ENCODE measurements at places on chromosomes 12 and 14.

DNA sequence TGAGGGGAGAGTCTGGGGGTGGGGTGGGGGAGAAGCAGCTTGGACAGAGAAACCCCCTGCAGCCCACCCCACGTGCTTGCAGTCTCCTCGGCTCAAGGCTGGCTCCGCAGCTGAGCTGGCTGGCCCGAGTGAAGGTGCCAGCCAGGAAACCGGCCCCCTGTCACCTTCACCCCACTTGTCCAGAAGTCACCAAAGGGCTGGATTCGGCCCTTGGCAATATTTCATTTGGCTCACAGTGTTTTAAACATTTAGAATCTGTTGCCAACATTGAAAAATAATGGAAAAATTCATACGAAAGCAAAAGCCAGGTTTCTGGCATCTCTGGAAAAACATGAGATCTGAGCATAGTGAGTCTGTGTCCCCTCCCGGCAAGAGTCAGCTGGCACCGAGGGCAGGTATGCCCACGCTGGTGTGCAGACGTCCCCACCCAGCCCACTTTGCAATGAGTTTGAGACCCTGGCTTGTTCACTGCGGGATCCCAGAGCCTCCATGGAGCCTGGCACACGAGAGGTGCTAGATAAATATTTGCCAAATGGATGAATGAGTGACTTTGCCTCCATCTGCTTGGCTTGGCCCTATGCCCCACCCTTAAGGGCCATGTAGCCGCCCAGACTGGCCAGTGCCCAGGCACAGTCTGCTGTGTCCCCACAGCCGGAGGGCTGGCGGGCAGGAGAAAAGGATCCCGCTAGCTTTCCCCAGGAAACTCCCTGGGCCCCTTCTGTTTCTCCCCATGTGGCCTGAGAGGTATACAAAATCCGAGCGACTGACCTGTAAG is 18.2 kb downstream of the MSI1 start:
- no peak for DNase-seq

DNA sequence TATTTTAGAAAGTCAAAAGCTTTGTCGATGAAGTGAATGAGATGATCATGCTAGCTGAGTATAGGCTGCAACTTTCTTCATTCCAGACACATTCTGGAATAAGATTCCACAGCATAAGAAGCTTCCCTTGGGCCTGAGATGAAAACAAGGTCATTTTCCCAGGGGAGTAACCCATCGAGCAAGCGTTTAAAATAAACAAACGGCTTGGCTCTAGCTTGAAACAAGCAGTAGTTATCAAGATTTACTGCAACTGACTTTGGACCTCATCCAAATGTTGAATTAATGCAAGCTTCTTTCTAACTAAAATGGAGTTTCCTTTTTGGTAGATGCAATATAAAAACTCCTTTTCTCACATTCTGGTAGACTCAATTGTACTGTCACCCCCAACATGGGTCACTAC is 23.0 kb downstream of the KCNJ8 start:
- no peak for DNase-seq

DNA sequence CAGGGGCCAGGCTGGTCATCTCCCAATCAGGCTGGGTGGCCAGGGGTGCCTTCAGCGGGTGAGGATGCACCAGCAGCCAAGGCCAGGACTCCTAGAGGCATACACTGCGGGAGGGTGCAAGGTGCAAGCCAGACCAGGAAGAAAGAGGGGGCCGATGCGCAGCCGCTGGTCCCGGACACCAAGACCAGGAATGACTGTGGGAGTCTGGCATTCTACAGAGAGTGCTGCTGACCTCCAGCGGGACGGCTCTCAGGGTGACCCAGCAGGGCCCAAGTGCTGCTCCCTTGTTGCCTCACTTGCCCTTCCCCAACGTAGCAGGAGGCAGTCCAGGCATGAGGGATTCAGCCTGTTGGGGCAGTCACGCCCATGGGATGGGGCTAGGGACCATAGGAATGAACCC is 35.8 kb downstream of the DEGS2 start:
- no peak for DNase-seq

DNA sequence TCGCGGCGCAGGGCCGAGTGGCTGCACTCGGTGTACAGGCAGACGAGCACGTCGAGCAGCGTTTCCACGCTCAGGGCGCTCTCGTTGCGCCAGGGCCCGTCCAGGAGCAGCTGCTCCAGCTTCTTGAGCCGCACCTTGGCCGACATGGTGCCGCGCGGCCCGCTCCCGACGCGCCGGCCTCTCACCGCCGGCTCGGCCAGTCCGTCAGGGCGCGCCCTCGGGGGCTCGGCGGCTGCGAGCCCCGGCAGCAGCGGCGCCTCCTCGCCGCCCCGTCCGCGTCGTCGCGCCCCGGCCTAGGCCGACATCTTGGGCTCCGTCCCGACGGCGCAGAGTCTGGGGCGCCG is 349 bp downstream of the CDC42BPB start:
- DNase-seq: no peak

- DNase-seq: peak; percentile 30
These were observed 2.7 kb downstream of the BHLHE41 start for GRCh38 chr12:26122061-26122680.

DNA sequence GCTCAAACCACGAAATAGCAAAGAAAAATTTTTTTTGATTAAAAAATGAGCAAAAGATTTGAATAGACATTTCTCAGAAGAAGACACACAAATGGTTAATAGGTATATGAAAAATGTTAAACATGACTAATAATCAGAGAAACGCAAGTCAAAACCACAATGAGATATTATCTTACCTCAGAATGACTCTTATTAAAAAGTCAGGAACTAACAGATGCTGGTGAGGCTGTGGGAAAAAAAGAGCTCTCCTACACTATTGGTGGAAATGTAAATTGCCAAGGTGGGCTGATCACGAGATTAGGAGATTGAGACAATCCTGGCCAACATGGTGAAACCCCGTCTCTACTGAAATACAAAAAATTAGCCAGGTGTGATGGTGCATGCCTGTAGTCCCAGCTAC is 315.5 kb upstream of the FLRT2 start:
- DNase-seq: no peak

DNA sequence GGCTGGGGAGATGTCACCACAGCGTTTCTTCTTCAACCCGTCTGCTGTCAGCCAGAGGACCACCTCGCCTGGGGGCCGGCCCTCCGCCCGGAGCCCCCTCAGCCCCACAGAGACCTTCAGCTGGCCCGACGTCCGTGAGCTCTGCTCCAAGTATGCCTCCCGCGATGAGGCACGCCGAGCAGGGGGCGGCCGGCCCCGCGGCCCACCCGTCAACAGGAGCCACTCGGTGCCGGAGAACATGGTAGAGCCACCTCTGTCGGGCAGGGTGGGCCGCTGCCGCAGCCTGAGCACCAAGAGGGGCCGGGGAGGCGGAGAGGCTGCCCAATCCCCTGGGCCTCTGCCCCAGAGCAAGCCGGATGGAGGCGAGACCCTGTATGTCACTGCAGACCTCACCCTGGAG is 38.8 kb downstream of the PLEKHG3 start:
- DNase-seq: no peak

DNA sequence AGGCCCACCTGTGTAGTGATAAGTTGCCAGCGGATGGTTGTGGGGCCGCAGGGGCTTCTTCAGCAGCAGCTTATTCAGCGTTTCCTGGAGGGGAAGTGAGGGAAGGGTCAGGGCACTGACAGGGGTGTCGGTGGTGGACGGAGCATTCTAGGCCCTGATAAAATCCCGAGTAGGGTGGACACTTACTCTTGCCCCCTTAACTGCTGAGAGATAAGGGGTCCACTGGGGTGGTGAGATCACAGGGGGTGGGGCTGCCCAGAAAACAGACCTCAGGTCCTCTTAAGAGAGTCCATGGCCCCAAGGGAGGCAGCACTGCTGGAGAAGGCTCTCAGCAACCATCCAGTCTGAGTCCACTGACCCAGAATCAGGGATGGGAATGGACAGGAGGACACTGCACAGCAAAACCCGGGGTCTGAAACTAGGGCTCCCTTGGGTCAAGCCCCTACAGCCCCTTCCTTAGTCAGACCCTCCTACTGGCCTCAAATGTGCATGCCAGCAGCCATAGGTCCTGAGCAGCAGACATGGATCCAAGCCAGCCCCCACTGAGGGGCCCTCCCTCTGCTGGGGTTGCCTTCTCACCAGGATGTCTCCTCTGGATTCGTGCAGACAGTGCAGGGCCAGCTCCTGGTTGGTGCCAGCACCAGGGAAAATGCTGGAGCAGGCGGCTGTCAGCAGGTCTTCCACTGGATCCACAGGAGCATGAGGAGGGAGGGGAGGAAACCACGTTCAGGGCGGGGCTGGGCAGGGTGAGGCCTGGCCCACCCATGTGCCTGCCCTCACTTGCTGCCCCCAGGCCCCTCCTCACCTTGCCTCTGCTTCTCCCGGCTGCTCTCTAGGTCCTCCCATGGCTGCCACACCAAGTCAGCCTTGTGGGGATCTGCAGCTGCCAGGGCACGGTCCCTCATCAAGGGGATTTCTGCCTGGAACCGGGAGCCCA is 12.1 kb upstream of the PNMA1 start:
- no peak for DNase-seq

DNA sequence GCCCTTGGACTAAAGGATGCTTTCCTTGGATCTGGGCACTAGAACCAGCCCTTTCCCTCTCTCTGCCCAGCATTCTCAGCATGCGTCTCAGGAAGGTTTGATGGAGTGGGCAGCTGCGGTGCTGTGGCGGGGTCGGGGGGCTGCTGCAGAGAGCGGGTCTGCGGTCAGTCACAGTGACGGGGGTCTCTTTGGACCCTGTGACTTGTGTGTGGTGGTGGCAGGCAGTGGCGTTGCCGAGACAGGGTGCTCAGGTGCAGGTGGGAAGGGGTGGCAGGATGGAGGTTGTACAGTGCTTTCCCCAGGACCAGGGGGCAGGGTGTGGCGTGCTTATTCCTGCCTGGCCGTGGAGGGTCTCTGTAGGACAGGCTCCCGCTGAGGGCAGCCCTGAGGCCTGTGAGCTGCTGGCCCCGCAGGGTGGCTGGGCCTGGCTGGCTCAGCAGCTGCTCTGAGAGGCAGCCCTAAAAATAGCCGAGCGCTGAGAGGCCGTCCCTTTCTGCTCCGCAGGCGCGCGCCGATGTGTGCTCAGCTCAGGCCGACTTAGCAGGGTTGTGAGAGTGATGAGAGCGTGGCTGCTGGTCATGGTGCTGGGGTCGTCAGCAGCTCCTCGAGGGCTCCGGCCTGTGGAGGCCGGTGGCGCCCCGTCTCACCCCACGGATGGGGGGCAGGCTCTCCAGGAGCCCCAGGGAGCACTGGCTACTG is 9.7 kb downstream of the PACS2 start:
- DNase-seq: no peak

GRCh38 chr14:101076451-101077198 is 173.1 kb upstream of the RTL1 start:
- DNase-seq: no peak
